ENCODE measurements at places on chromosomes 11 and 22.

DNA sequence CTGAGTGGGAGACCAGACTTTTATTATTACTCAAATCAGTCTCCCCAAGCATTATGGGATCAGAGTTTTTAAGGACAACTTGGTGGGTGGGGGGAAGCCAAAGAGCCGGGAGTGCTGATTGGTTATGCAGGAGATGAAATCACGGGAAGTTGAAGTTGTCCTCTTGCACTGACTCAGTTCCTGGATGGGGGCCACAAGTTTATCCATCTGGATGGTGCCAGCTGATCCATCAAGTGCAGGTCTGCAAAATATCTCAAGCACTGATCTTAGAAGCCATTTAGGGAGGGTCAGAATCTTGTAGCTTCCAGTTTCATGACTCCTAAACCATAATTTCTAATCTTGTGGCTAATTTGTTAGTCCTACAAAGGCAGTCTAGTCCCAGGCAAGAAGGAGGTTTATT lies 53.5 kb upstream of the LMO1 start:
- DNase-seq, result no peak

DNA sequence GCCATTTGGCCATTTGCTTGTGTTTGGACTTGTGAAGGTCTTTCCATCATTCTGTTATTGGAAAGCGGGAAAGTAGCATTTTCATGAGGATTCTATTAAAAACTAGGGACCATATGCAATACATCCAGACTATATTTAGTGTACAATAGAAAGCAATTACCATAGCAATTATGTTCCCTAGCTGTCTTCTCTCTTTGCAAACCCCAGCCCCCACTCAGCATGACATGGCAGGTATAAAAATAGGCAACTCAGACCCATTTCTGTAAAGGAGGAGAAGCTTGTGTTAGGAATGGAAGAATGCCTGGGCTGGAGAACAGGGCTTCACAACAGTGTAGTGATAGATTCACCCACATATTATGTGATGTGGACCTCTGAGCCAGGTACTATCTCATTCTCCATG lies 12.4 kb downstream of the OR51B6 start:
- no peak for DNase-seq

DNA sequence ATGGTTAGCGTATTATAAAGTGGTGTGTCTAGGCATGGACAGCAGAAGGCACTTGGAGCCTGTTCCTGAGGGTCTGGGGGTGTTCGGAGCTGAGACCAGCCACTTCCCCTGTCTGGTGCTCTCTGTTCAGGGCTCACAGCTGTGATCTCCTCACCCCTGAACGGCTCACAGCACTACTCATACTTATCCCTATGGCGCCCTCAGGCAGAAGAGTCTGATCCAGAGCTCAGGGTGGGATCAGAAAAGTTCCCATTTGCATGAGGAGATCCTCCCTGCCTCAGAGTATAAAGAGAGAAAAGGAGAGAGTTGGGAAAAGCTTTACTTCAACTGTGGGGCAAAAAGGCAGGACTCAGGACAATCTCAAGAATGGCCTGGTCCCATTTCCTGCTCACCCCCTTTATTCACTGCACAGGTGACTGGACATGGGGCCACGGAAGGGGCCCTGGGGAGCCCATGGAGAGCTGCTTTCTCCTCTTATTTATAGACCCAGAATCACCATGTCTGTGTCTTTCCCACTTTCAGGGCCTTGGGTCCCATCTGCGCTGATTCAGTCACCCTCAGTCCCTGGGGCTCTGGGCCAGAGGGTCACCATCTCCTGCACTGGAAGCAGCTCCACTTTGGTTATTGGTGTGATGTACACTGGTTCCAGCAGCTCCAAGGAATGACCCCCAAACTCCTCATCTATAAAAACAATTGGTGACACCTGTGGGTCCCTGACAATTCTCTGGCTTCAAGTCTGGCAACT lies 97.0 kb upstream of the TOP3B start:
- DNase-seq, result no peak

DNA sequence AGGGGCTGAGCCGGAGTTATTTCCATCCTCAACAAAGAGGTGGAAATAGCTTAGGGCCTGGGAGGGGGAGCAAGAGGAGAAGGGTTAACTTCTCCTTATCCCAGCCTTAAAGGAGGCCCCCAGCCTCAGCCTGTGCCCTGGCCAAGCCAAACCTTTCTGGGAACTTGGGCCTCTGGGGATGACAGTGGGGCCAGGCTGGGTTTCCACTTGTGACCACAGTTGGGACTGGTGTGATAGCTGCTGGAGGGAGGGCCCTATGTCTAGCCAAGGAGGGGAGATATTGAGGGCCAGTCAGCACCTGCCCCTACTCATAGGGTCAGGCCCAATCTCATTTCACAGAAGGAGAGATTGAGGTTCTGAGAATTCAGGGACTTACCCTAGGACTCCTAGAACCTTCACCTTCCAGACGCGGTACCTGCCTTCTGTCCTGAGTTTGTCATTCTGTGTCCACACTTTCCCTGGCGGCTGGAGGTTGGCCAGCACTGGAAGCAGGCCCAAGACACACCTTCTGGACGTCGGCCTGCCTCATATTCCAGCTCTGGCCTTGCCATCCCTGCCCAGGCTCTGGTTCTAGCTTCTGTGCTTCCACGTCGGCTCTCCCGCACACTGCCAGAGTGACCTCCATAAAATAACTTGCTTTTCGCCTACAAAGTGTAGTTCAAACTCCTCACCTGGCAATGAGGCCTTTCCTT lies 3.1 kb downstream of the RELT start:
- DNase-seq, result no peak

GRCh38 chr22:38497869-38498268 lies 8.2 kb downstream of the DDX17 start:
- DNase-seq, result no peak

DNA sequence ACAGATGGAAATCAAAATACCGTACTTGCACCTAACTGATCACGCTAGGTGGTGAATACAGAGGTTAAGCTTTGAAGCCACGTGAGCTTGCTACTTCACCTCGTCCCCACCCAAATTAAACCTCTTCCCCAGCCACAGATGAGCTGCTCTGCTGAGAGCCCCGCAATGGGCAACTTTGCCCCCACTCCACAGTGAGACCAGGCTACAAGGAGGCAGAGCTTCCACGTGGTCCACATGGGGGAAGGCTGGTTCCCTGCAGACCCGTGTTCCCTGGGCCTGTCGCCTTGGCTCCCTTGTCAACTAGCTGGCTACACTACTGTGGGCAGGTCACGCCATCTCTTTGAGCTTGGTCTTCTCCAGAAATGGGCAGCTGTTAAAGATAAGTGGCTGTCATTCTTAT lies 10.9 kb downstream of the CD5 start:
- no peak for DNase-seq

DNA sequence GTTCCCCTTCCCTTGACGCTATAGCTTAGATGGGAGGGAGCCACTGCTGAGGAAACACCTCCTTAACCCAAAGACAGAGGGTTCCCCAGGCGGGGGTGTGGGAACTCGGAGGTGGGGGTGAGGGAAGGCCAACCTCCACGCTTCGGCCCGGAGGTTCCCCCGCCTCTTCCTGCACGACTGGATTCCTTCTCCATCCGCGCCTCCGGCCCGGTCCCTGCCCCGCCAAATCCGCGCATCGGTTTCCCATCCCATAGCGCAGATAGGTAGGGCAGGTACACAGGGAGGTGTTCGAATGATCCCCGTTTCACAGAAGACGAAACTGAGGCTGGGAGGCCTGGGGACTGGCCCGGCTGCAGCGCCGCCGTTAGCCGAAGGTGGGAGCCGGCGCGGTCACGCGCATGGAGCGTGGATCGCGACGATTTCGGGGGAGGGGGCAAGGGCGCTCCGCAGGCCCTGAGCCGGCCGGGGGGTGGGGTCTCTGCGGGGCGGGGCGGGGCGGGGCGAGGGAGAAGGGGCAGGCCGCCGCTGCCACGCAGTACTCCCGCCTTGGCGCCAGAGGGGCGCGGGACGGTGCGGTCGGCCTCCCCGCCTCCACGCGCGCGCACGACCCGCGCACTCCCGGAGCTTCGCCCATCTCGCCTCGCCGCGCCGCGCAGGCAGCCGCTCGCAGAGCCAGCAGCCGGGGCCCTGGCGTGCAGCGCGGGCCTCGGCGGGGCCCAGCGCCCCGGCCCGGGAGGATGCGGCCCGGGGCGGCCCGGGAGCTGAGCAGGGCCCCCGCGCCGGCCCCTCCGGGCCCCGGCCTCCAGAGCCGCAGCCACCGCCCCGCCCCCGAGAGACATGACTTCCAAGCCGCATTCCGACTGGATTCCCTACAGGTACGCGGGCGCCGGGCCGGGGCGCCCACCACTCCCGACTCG lies at the start of gene TUB:
Gene TUB (plus strand): TSS at position 538 of the 917 bp plus-strand sequence. CDS start 300 bp downstream, at position 838.
- no peak for DNase-seq

GRCh38 chr11:34050581-34051348 lies 766 bp upstream of the CAPRIN1 start:
- no peak for DNase-seq

DNA sequence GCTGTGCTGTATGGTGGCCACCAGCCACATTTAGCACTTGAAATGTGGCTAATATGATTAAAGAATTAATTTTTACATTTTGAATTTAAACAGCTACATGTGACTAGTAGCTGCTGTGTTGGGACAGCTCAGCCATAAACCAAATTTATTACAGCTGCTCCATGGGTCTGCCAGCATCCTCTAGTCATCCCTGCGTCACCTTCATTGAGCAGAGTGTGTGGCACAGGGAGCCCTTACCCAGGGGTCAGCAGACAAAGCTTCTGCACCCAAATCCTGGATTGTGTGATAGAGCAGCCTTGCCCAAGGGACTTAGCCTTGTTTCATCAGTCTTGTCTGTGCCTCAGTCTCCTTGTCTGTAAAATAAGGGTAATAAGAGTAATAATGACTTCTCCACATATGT lies 19.4 kb upstream of the ACCSL start:
- DNase-seq, result no peak

All from activated CD8-positive, alpha-beta memory T cell treated with anti-CD3 and anti-CD28 coated beads for 4 hours (primary cell).